ENCODE measurements at places on chromosomes 11 and 22. TPM values are rescaled to one million over a fixed set of nuclear protein-coding genes. Genes with fewer than 3 reads are reported as not detected.

DNA sequence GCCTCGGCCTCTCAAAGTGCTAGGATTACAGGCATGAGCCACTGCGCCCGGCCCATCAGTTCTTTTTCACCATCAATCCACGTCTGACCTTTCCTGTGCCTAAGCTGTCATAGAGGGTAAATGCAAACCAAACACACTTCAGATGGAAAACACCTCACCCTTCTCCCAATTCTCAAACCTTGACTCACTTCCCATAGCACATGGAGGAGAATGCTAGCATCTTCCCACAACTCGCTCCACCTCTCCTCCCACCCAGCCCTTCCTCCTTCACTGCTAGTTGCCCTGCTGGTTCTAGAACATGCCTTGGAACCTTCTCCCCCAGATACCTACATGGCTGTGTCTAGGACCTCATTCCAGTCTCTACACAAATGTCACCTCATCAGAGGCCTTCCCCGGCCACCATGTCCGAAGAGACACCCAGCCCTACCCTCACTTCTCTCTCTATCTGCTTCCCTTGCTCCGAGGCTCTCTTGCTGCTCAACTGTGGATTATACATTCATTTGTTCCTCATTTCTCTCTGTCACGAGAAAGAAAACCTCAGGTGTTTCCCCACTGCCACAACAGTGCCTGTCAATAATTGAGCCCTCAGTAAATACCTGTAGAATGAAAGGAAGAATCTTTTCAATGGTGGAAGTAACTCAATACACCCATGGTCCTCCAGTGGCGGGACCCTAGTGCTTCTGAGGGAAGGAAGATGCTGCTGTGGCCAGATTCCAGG, 21.3 kb upstream of the NCF4 start:
- DNase-seq = no peak

The THRSP gene
- total RNA-seq = not detected

DNA sequence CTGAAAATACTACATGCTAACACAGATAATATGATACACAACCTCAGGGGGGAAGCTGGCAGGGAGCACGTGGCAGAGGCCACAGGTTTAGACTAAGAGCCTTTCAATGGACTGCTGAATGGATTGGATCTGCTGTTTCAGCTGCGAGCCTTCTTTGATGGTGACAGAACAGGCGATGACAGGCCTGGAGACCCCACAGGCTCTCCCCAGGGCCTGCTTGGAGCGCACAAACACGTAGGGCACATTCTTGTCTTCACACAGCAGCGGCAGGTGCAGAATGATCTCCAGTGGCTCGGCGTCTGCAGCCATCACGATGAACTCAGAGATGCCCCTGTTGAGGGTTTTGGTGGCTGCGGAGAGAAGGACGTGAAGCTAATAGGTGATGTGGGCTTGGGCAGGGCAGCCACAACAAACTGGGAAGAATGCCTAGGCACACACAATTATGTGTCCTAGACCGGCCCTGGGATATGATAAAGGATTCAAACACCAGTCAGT, 13.8 kb downstream of the SNU13 start:
- DNase-seq = no peak

- DNase-seq = no peak
These were observed 6.4 kb upstream of the CCDC86 start for GRCh38 chr11:60835534-60835846.

DNA sequence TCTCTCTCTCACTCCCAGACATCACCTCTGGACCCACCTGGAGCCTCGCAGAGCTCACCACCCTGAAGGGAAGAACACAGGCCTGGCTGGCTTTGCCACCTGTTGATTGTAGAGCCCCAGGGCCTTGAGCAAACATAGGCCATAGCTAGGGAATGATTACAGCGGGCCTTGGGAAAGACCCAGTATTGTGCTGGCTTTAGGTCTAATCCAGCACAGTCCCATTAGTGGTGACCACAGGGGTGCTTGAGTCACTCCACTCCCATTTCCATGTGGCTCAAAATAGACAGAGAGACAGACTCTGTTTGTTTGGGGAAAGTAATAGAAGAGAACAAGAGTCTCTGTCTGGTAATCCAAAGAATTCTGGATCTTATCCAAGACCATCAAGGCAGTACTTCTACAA, 42.7 kb upstream of the FAM181B start:
- DNase-seq = no peak

GRCh38 chr11:116646191-116646590, 126.6 kb downstream of the BUD13 start:
- DNase-seq = no peak

GRCh38 chr11:78564490-78565467, 9.9 kb downstream of the NARS2 start:
- peak; percentile 55 for DNase-seq

GRCh38 chr11:65899356-65900124, 648 bp downstream of the FOSL1 start:
- peak; percentile 86 for DNase-seq

DNA sequence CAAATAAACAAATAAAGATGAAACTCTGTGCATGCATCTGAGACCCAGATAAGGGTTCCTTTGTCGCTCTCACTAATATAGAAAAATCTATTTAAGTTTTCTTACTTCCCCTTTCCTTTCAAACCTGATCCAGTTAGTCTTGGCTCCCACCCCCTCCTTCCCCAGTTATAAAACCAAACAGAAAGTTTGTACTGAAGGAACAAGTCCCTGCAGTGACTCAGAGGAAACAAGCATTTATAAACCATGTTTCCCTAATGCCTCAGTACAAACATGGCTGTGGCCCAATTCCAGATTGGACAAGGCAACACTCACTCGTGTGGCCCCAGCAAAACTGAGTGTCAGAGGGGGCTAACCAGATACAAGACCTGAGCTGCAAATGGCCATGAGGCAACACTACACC, 65.5 kb upstream of the ARHGAP20 start:
- DNase-seq = no peak

DNA sequence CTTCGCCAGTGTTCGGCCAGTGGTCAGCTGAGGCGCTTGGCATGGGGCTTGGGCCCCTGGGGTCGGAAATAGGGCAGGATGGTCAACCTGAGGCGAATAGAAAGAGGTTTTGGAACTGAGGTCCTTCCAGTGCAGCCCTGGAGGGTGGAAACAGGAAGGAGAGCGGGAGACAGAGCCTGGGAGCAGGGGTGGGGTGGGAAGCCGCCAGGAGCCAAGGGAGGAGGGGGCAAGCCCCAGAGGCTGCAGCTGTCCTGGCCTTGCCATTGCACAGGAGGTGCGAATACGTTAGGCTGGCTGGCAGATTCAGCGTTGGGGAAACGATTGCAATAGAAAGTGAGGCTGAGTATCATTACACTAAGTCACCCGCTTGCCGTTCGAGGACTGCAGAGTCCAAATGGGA, 13.9 kb upstream of the KCTD17 start:
- DNase-seq = no peak

The ADM2 gene
- 28.8 TPM for total RNA-seq

DNA sequence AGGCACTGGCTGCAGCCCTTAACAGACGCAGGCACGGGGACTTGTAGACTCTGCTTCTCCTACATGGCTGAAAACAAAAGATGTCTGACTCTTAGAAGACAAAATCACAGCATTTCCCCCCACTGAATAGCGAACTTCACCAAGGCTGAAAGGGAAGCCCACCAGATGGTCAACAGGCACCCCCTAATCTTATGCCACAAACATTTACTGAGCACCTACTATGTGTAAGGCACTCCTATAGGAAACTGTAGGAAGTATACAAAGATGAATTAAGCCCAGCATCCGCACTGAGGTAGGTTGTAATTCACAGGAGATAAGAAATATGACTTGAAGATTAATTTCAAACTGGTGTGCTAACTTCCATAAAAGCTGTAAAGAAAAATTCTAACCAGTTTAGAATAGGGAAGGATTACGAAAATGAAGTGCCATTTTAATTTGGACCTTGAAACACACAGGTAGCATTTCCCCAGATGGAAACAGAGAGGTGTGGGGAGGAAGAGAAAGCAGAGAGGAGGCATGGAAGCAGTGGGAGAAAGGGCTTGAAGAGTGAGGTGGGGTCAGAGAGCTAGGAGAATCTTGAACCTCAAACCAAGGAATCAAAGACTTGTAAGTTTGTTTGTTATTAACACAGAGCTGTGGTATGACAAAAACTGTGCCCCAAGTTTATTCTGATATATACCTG, 38.1 kb downstream of the NUMA1 start:
- no peak for DNase-seq

The MUC5AC gene
- not detected for total RNA-seq

GRCh38 chr11:65606876-65607613, 7.0 kb downstream of the MAP3K11 start:
- no peak for DNase-seq

GRCh38 chr22:45831394-45831793, 145.6 kb downstream of the WNT7B start:
- DNase-seq = no peak

DNA sequence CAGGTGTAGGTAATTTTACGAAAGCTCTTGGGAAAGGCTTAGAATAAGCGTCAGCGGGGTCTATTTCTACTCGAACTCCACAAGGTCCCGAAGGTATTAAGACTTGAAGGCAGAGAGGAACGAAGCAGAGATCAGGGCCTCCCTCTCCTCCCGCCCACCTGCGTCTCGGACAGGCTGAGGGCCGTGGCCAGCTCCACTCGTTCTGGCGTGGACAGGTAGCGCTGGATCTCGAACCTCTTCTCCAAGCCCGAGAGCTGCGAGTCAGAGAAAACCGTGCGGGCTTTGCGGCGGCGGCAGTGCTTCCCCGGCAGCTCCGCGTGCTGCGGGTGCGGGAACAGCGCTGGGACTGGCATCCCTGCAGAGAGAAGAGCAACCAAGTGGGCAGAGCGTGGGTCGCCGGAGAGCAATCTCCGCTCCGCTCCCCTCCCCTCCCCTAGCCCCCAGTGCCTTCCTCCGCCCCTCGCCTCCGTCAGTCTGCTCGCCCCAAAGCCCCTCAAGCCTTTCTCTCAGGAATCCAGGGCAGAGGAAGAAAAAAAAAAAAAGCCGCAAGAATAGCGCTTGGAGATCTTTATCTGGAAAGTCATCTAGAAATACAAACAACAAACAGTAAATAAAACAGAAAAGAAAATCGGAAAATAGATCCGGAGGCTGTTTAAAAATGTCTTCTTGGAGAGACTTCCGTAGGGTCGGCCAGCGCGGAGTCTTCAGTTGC, 2.4 kb downstream of the BSX start:
- no peak for DNase-seq
